ENCODE measurements at places on chromosomes 7 and 10. TPM values are rescaled to one million over a fixed set of nuclear protein-coding genes. Genes with fewer than 3 reads are reported as not detected.

Gene SFRP5
- total RNA-seq: 1.7 TPM

DNA sequence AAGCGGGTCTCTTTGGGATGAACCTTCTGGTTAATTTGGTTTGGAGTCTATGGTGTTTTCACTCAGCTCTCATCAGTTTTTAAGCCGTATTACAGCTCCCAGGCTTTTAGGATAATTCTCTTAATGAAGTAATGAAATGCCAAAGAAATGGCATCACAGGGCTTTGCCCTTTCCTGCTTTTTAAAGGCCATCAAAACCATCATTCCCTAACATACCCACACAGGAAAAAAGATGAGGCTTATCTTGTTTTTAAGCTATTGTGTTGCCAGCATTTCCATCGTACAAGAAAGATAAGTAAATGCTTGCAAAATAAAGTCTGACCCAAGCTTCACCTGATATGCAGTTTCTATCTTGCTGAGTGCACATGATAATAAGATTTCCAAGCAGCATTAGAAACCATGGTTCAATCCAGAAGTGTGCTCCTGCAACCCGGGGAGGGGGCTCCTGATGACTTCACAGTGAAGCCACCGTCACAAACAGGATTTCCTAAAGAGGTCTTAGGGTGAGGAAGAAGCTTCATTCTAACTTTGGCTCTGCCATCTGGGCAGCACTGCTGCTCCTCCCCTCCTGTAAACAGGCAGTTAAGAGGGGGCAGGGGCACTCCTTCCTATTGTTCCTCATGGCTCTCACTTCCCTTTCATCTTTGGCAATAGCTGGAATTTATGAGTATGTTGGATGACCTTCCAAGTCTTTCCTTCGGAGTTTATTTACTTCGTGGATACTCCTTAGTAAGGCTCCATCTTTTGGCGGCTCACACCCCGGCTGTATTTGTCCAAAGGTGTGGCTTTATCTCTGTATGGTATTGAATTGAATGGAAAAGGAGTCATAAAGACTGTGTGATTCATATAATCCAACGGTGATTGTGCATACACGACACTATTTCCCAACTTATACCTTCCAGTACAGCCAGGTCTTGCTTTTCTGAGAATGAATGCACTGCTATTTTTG lies 55.2 kb upstream of the FAM133B start:
- H3K27me3 ChIP-seq: no peaks in the 10 kb centered on the region
- no peak overlapping the region for H3K4me3 ChIP-seq
- H3K36me3 ChIP-seq: no peaks in the 10 kb centered on the region

- peaks cover 5% of the 10 kb centered on the region for H3K36me3 ChIP-seq
- H3K27ac ChIP-seq: no peak overlapping the region
- H3K4me1 ChIP-seq: peaks cover 50% of the 10 kb centered on the region
- H3K4me3 ChIP-seq: no peak overlapping the region
These were observed 11.8 kb downstream of the PPP2R2D start for GRCh38 chr10:131912620-131913019.

Gene IL6
- 12.0 TPM for total RNA-seq

DNA sequence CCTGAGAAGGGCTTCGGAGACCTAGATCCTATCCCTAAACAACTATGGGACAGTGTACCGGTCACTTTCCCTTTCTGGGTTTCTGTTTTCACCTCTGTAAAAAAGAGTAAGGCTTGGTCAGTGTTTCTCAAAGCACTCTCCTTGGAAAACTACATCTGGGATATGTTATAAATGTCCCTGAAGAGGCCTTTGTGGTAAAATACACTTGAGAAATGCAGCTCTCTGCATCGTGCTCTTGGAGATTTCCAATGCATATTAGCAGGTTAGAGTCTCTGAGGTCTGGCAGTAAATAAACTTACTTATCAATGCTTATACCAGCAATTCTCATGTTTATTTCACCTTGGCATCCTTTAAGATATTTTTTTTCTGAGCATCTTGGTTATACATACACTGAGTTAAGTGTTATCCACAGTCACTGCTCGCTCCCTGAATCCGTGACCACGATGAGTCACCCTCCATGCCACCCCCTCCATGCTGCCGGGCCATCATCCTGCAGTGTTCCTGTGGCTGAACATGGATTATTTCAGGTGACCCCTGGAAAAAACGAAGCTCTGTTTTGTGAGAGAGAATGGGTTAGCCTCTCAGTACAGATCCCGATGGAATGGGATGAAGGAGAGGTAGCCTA lies 3.3 kb upstream of the TBXAS1 start:
- no peaks in the 10 kb centered on the region for H3K4me1 ChIP-seq
- no peak for DNase-seq
- no peak overlapping the region for H3K27ac ChIP-seq
- H3K36me3 ChIP-seq: no peaks in the 10 kb centered on the region

DNA sequence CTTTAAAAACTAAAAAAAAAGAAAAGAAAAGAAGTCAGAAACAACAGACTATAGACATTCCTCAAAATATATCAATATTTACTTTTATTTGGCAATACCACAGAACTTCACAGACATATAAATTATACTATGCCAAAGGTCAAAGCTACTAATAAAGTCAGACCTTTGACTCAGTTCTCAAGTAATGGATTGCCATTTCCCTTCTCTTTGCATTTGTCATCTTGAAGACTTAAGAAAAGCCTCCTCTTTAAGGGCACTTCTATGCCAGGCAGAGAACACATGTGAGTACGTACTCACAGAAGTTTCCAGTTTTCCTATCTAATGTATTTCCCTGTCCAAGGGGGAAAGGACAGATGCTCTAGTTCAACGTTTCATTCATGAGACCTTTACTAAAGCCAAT lies 37.6 kb downstream of the TNPO3 start:
- DNase-seq: no peak
- no peaks in the 10 kb centered on the region for H3K36me3 ChIP-seq
- peaks cover 5% of the 10 kb centered on the region for H3K4me1 ChIP-seq
- H3K4me3 ChIP-seq: no peak overlapping the region

Gene VENTX
- 0.98 TPM for total RNA-seq

Gene ABCB1
- total RNA-seq: 2.9 TPM

- H3K4me3 ChIP-seq: no peak overlapping the region
- H3K27me3 ChIP-seq: no peaks in the 10 kb centered on the region
- H3K36me3 ChIP-seq: no peaks in the 10 kb centered on the region
- DNase-seq: no peak
- no peak overlapping the region for H3K27ac ChIP-seq
These were observed 24.0 kb downstream of the VOPP1 start for GRCh38 chr7:55548295-55548731.

DNA sequence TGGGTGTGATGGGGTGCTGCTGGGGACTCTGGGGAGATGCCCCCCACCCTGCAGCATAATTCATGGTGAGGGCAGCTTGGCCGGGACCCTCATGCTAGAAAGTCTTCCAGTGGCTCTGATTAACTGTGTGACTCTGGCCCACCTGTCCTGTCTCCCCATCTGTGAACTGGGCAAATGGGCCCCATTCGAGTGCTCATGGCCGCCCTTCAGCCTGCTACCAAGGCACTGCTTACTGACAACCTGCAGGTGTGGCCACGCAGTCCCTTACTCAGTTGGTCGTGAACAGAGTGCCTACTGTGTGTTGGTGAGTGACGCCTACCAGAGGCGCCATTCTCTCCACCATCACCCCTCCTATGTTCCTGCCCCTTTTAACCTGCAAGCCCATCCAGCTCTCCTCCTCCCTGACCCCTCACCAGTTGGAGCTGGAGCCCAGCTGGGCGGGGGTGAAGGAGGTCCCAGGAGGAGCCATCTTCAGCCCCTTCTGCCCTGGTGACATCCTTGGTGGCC lies 109.4 kb downstream of the ZMIZ1 start:
- no peak overlapping the region for H3K4me3 ChIP-seq
- no peaks in the 10 kb centered on the region for H3K36me3 ChIP-seq
- no peaks in the 10 kb centered on the region for H3K27me3 ChIP-seq
- no peak for DNase-seq
- H3K27ac ChIP-seq: peak overlapping the region; percentile 62
- peaks cover 100% of the 10 kb centered on the region for H3K4me1 ChIP-seq

Gene IRF5
- 15.0 TPM for total RNA-seq

DNA sequence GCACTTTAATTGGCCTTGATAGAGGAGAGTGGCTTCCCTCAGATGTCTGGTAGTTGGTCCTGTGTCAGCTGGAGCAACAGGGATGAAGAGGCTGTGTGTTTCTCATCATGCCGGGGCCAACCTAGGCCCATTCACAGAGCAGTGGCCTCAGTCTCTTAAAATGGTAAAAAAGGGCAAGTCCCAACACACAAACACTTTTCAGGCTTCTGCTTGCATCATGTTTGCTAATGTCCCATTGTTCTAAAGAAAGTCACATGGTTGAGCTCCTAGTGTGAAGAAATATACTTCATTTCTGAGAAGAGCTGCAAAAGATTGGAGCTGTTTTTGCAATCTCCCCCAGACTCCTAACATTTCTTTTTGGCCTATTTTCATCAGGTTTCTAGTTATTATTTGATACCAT lies 40.6 kb upstream of the RBAK start:
- H3K4me1 ChIP-seq: no peaks in the 10 kb centered on the region
- H3K4me3 ChIP-seq: no peak overlapping the region
- H3K27ac ChIP-seq: no peak overlapping the region
- DNase-seq: no peak
- peaks cover 9% of the 10 kb centered on the region for H3K36me3 ChIP-seq

GRCh38 chr10:6918305-6918704 lies 338.2 kb upstream of the PRKCQ start:
- no peaks in the 10 kb centered on the region for H3K27me3 ChIP-seq
- H3K36me3 ChIP-seq: no peaks in the 10 kb centered on the region
- no peak for DNase-seq
- H3K4me3 ChIP-seq: no peak overlapping the region

Gene DPP6
- total RNA-seq: 7.9 TPM

DNA sequence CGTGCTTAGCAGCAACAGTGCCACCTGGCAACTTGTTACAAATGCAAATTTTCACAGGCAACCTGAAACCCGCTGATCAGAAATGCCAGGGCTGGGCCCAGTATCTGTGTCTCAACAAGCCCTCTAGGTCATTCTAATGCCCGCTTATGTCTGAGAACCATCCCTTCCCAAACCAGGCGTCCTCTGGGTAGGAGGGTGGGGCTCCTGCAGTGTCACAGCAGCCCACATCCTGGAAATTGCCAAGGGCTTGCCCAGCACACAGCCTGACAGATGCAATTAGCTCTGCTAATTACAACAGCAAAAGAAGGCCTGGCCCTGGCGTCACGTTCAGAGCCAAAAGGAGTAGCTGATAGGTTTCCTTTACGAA lies 15.9 kb downstream of the ITPRIP start:
- H3K36me3 ChIP-seq: no peaks in the 10 kb centered on the region
- no peak for DNase-seq
- peaks cover 100% of the 10 kb centered on the region for H3K4me1 ChIP-seq

- peaks cover 4% of the 10 kb centered on the region for H3K36me3 ChIP-seq
- H3K4me1 ChIP-seq: peaks cover 36% of the 10 kb centered on the region
- H3K27ac ChIP-seq: no peak overlapping the region
- no peaks in the 10 kb centered on the region for H3K27me3 ChIP-seq
- DNase-seq: no peak
- no peak overlapping the region for H3K4me3 ChIP-seq
These were observed 49.2 kb downstream of the HERPUD2 start for GRCh38 chr7:35645691-35646090.

Gene TMEM140
- total RNA-seq: 20.4 TPM

Measured in vagina (tissue), 2 donors.